ENCODE measurements at places on chromosomes 12 and 14.

DNA sequence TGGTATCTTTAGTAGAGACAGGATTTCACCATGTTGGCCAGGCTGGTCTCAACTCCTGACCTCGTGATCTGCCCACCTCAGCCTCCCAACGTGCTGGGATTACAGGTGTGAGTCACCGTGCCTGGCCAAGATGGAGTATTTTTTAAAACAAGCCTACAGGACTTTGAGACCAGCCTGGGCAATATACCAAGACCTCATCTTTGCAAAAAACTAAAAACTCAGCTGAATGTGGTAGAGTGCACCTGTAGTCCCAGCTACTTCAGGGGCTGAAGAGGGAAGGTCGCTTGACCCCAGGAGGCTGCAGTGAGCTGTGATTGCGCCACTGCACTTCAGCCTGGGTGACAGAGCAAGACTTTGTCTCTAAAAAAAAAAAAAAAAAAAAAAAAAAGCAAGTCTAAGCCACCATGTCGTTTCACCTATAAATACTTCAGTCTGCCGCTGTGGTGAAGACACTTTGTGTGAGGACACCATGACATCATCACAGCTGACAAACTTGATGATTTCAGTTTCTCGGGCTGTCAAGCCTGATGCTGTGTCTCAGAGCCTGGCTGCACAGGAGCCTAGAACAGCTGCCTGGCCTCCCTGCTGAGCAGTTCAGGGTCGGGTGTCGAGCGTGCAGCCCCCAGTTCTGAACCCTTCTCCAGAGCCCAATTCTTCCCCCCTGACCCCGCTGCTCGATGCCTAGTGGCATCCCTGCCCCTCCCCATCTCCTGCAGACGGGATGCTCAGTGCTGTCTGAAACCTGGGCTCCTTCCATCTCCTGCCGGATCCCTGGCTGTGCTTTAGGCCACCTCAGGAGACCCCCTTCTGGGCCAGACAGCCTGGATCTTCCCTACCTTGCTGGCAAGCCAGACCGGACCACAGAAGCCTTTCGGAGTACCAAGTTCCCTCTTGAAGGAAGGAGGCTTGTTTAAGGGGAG lies 119.2 kb upstream of the EVL start:
- DNase-seq = no peak

- DNase-seq = no peak
Measured at GRCh38 chr12:99087278-99087677, 442.2 kb downstream of the APAF1 start.

DNA sequence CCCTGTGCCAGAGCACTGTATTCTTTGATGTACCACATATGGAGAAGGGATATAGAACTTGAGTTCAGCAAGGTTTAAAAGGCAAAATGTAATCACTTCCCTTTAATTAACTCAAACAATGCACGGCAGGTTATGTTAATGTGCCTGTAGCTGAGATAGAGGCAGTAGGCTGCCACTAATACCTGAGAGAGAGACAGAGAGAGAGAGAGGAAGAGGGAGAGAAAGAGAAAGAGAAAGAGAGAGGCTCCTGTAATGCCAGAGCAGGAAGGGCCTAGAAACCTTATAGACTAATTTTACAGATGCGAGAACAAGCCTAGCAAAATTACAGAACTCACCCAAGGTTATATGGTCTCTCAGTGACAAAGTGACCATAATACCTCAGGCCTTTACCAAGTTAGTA lies 679.8 kb downstream of the NRXN3 start:
- DNase-seq = no peak

DNA sequence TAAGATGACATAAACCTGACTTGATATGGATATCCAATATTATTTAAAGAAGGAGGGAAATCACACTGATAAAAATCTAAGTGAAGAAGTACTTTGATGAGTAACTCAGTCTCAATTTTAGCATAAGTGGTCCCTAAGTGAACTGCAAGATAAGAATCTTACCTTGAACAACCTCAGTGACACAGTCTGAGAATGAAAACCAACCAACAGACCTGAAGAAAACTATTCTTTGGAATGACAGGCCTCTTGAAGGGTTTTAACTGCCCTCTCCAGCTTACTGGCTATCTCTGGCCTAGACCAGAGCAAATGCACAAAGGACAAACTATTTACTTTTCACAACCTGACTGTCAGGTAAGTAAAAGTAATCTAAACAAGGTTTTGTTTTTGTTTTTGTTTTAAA lies 44.7 kb downstream of the CPM start:
- DNase-seq = no peak

- peak; percentile 22 for DNase-seq
Measured at GRCh38 chr12:40622246-40622838, 69.9 kb upstream of the CNTN1 start.

DNA sequence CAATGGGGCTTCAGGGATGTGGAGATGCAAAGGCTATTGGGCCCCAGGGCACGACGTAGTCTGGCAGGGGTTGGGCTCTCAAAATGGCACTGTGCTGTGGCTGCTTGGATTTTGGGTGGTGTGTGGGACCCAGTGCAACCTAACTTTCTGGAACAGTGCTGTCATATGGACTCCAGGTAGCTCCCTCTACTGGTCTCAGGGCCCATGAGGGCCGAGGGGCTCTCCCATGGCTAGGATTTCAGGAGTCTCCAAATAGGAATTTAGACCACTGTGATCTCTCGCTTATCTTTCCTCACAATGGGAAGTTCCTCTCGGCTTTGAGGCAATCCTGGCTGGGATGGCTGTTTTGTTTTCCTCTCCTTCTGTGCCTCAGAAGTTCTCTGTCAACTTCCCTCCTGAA lies 68.2 kb upstream of the MUCL1 start:
- no peak for DNase-seq

GRCh38 chr12:30977537-30978349 lies 51.2 kb downstream of the TSPAN11 start:
- no peak for DNase-seq

- no peak for DNase-seq
Measured at GRCh38 chr14:75578786-75579337, 442 bp downstream of the FLVCR2 start.

DNA sequence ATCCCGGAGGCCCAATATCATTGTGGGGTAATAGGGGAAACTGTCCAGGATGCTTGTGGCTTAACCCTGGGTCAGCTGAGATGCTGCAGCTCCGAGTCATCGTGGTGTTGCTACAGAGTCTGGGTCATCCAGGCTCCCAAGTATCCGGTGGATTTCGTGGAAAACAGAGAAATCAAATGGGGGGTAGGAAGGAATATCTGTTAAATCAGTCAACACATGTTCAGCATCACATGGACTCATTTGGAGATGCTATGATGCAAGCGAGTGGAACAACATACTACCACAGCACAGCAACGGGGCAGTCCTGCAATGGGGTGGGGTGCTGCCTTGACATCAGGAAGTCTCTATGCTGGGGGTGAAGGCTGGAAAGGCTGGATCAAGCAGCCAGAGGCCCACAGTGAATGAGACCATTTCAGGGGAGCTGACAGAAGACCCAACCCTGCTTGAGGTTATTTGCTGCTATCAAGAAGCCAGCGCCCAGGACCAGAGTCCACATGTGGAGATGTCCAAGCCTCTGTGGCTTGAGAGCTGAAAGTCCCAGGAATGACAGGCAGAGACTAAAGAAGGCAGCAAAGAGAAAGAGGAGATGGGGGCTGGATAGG lies 22.9 kb downstream of the VDR start:
- no peak for DNase-seq

- DNase-seq = no peak
Measured at GRCh38 chr12:59657266-59657665, 61.4 kb downstream of the SLC16A7 start.

DNA sequence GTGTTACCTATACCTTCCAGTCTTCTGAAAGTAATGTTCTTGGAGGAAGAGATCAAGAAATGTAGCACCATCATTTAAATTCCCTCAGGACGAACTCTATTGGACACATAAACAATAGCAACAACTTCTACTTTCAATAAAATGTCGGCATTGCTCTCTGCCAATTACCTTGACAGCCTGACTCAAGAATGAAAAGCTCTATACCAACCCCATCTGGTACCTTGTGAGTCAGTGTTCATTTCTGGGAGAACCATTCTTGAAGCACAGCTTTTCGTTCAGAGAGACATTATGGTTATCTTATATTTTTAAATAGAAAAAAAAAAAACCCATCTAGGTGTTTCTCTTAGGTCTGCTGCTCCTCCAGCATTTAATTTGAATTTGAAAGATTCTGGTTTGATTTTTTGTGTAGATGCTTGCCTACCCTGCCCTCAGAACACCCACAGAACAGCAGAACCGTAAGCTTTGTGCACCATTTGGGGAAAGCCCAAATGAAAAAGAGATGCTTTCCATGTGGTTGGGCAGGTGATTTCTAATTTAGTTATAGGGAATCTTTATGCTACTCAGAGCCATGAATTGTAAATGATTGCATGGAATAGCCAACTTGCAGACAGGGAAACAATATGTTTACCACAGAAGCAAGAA lies 156.0 kb downstream of the SAMD4A start:
- no peak for DNase-seq

DNA sequence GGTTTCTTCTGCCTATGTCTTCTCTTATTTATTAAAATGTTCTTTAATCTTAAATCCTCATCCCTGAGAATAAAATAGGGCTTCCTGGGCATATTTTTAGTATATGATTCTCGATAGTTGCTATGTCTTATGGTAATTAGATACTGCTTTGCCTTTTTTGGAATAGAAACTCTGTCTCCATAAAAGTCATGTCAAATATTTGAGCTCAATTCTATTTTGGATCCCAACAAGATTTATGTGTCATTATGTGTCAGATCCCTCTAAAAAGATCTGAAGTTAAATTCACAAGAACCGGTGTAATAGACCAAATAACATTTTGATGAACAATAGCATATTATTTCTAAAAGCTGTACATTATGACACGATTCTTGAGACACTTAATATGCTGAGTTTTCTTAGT lies 312.5 kb upstream of the PDE3A start:
- no peak for DNase-seq

DNA sequence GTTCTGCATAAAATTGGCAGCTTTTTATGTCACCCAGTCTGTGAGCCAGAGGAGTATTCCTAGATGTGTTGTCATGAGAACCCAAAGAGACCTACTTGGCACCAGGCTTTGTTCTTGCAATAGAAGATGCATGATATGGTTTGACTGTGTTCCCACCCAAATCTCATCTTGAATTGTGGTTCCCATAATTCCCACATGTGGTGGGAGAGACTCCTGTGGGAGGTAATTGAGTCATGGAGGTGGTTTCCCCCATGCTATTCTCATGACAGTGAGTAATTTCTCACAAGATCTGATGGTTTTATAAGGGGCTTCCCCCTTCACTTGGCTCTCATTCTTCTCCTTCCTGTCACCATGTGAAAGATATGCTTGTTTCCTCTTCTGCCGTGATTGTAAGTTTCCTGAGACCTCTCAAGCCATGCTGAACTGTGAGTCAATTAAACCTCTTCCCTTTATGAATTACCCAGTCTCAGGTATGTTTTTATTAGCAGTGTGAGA lies 572.0 kb upstream of the ATP2B1 start:
- no peak for DNase-seq

DNA sequence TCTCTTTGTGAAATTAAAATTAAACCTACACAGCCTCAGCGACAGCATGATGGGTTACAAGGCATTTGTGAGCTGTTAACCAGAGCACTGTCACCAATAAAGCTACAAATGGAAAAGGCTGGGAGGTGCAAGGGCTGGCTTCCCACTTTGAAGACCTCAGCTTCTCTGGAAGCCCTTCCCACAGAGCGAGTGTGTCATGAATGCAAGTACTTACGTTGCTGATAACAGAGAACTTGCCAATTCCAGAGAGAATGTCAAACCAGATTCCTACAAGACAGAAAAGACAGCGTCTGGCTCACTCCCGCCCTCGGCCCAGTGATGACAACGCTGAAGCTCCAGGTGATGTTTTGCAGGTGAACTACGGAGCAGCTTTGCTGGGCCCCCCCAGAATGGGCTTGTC lies 145.8 kb downstream of the NTF3 start:
- no peak for DNase-seq

DNA sequence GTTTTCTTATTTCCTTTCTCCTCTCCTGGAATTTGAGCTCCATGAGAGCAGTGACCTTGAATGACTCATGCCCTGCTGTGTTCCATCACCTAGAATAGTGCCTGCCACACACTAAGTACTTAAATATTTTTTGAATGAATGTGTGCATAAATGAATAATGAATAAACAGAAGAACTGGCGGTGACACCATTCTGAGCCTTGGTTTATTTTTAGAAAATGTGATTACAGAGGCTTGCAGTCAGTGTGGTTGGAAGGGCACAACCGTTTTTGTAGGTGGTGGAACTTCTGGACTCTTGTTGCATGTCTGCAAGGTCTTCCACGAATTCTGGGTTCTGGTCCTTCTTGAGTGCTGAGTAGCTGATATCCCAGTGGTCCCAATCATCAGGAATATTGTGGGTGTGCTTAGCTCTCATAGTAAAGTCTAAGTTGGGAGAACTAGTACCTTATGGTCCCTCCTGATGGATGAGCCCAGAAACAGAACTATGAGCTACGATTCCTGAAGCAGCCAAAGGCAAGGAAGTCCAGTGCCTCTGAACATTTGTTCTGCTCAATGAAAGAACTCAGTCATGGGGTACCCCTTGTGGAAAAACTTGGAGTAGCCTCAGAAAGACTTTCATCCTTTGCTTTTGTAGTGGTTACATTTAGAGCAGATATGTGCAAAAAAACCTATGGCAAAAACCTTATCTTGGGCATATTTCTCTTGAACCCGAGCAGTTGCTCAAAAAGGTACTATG lies 28.8 kb upstream of the BHLHE41 start:
- DNase-seq = no peak

- DNase-seq = no peak
Measured at GRCh38 chr12:102722147-102722546, 194.9 kb downstream of the PAH start.

GRCh38 chr12:47249082-47249481 lies 169.3 kb upstream of the AMIGO2 start:
- DNase-seq = no peak

GRCh38 chr14:95270203-95270602 lies 49.5 kb downstream of the CLMN start:
- no peak for DNase-seq

DNA sequence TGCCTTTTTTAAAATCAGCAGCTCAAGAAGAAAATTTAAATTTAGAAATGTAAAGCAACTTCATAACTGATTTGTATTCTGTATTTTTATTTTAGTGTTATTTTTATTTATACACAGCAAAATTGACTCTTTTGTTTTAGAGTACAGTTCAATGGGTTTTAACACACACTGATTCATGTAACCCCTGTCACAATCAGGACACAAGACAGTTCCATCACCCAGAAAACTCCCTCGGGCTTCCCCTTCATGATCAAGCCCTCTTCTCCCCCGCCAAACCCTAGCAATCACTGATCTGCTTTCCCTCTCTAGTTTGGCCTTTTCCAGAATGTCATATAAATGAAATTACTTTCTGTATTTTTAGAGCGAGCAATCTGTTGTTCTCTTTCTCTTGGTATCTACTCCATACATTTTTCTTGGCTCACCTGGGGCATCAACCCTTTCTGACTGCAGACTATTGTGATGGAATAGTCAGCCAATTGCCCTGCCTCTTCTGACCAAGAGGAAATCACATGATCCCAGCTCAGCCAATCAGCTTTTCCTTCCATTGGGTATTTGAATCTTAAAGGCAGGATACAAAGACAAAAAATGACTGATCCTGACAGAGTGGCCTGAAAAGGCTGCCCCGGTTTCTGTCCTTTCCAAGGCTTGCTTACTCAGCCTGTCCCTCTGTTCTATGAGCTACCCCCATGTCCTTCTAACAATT lies 5.3 kb downstream of the SLC5A8 start:
- DNase-seq = no peak
